ENCODE measurements at places on chromosomes 1 and 21.
A peak's percentile ranks its signal among the peaks of the same experiment; 100 is the strongest.

- DNase-seq = no peak
Observed at GRCh38 chr1:165882168-165882837, 54.9 kb downstream of the UCK2 start.

GRCh38 chr1:29893046-29893723, 656.9 kb downstream of the PTPRU start:
- no peak for DNase-seq

- DNase-seq = no peak
Observed at GRCh38 chr1:22761101-22761500, 50.5 kb downstream of the EPHB2 start.

- DNase-seq = no peak
Observed at GRCh38 chr21:26756491-26757159, 88.6 kb downstream of the ADAMTS1 start.

GRCh38 chr1:29695803-29696202, 459.5 kb downstream of the PTPRU start:
- DNase-seq = no peak

GRCh38 chr1:14755518-14756252, 157.2 kb downstream of the KAZN start:
- peak; percentile 45 for DNase-seq

DNA sequence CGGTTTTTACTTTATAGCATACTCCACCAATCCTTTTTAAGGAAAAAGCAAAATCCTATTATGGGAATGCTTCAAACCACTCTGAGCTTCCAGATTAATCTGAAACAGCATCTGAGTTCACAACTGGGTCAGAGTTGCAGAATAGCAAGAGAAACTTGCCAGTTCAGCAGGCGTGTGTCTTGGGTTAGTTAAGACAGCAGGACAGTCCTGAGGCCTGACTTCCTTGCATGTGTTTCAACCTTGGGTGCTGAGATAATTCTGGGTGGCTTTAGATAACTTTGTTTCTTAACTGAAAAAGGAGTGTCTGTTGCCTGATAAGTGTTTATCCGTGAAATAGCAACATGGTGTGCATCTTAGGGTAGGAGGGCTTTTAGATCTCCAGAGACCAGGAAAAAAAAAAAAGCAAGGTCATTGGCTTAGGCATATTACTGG, 169.2 kb downstream of the DHRS3 start:
- DNase-seq = no peak

- DNase-seq = no peak
Observed at GRCh38 chr1:14365301-14365988, 233.0 kb upstream of the KAZN start.

- no peak for DNase-seq
Observed at GRCh38 chr21:39961251-39961650, 94.0 kb downstream of the PCP4 start.

DNA sequence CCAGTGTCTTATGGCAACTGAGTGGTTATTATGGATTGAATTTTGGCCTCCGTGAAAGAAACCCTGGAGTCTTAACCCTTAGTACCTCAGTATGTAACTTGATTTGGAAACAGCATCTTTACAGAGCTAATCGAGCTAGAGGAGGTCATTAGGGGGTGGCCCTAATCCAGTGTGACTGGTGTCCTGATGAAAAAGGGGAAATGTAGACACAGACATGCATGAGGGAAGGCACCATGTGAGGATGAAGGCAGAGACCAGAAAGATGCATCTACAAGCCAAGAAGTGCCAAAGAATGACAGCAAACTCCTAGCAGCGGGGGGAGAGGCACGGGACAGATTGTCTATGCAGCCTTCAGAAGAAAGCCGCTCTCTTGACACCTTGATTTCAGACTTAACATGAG, 14.7 kb downstream of the DOP1B start:
- DNase-seq = no peak

DNA sequence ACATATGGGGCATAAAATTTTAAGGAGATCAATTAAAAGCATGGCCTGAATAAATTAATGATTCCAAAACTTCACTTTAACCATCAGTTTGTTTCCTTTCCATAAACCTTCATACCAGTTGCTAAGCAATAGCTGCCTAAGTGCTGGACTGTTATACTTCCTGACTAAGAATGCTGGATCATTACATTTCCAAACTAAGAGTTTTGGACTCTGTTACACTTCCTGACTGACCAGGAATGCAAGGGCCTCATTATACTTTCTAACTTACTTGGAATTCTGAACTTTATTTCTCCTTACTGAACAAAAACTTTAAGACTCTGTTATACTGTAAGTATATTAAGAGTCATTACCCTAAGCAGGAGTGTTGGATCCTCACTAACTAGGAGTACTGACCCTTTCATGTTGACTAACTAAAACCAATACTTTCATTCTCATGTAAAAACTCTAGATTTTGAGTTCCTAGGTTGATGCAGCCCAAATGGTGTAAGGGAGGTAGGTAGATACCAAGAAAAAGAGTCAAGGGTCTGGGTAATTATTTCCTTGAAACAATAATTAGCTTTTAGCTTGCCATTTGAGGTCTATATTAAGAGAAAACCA, 118.2 kb downstream of the FAF1 start:
- DNase-seq = peak; percentile 4

GRCh38 chr1:224733027-224733911, 117.2 kb downstream of the CNIH3 start:
- no peak for DNase-seq

- no peak for DNase-seq
Observed at GRCh38 chr1:119253366-119253765, 112.9 kb upstream of the WARS2 start.

DNA sequence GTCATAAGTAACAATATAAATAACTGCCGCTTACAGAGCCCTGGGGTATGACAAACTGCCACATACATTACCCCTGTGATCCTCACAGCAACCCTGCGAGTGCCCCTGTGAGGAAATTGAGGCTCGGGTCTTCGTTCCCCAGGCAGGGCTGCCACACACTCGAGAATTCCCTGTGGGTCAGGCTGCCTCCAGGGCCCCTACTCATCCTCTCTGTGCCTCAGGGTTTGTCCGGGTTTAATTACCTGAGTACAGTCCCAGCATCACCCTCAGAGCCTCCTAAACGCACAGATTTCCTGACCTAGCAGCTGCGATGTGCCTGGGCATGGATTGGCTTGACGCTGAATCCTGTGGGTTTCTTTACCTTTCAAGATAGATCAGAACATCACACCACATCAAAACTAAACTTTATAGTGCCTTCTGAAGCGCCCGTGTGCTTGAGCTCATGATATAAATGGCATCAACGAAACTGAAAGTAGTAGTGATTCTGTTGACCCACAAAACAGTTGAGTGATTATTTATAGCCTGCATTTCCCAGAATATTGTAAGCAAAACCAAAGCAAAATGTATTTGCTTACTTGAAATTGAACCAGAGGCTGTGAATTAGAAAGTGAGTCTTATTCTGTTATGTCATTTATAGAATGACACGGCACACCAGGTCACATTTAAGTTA, 14.0 kb downstream of the SLC37A1 start:
- DNase-seq = no peak

DNA sequence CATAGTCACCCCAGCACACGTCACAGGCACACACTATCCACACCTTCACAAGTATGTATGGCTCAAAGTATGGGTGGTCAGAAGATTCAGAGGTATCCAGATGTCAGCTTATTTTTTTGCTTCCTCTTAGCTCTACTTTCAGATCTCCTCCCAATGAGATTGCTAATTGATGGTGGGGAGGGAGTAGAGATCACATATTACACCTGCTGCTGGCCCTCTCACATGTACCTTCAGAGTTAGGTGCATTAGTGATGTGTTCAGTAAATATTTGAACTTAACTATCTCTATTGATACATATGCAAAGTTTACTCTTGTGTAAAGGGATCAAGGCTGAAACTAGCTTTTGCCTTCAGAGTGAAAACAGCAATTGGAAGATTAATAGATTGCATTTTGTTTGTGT, 262.6 kb downstream of the PCP4 start:
- DNase-seq = no peak

GRCh38 chr1:247386687-247387086, 29.3 kb upstream of the NLRP3 start:
- DNase-seq = no peak

GRCh38 chr1:101188331-101188730, 48.5 kb upstream of the S1PR1 start:
- DNase-seq = no peak

- DNase-seq = no peak
Observed at GRCh38 chr1:11628767-11629166, 25.5 kb downstream of the FBXO2 start.

- no peak for DNase-seq
Observed at GRCh38 chr1:199875856-199876255, 151.7 kb upstream of the NR5A2 start.

DNA sequence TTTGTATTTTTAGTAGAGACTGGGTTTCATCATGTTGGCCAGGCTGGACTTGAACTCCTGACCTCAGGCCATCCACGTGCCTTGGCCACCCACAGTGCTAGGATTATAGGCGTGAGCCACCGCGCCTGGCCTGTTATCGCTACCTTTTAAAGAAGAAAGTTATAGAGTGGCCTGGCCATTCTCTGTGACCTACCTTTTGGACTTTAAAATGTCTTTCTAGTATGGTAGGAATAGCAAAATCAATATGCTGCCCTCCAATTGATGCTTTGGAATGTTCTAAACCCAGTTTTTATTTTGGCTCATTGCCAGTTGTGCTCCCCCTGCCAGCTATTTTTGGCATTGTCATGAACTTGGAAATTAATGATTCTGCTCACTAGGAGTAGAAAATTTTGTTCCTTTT, 19.9 kb downstream of the HIPK1 start:
- DNase-seq = no peak

DNA sequence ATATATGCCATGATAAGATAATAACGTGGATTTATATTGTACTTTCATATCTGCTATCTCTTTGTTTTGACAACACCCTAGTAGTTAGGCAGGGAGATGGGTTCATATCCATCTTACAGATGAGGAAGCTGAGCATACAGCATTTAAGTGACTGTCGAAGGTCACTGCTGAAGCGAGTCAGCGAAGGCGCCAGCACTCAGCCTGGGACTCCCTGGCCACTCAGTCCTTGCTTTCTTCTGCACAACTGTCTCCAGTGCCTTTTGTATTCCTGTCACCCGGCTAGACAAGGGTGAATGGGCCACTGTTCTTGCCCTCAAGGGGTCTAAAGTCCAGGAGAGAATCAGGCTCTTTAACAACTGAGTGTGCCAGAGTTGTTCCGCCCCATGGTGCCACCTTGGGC, 3.1 kb downstream of the ARHGEF10L start:
- DNase-seq = no peak

GRCh38 chr21:30555095-30555494, 6.0 kb downstream of the KRTAP19-7 start:
- DNase-seq = no peak

- no peak for DNase-seq
Observed at GRCh38 chr1:184408580-184408979, 21.8 kb downstream of the C1orf21 start.

DNA sequence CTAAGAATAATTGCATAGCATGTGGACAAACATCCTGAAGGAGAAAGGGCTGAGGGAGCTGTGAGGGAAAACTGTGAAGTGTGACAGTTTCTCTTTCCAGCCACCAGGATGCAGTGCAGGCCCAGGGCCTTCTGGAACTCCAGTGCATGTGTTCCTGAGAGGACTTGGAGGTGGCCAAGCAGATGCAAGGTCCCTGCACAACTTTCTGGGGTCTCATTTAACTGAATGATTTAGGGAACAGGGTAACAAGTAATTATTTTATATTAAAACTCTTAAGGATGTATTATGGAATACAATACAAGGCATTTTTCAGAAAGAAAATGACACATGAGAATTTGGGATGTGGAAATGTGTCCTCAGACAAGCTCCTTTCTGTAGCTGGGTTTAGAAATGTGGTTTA, 61.2 kb upstream of the MCOLN3 start:
- DNase-seq = peak; percentile 40

DNA sequence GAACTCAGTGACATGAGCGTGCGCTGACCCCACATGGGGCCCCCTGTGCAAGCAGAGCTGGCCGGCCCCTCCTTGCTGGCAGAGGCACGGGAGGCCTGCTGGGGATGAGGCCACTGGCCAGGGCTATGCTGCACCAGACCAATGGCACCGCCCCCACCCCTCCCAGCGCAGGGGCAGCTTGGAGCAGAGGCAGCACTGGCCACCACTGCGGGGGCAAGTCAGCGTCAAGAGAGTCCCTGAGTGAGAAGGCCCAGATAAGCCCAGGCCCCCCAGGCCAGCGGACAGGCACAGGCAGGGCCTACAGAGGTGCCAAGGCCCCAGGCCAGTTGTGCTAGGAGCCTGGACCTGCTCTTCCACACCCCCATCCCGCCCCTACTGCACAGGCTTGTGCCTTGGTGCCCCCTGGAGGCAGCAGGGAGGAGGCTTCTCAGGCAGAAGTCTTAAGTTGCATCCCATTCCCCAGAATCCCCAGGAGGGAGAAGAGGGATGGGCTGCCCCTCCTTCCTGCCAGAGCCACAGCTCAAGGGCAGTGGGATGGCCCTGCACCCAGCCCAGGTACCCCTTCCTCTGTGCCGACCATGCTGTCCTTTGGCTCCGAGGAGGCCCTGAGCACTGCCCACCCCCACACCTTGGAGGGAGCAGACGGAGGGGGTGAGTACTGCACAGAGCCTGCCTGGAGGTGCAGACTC, 35.8 kb downstream of the EPHX1 start:
- DNase-seq = no peak

GRCh38 chr21:30209601-30210000, 6.3 kb downstream of the CLDN8 start:
- no peak for DNase-seq

DNA sequence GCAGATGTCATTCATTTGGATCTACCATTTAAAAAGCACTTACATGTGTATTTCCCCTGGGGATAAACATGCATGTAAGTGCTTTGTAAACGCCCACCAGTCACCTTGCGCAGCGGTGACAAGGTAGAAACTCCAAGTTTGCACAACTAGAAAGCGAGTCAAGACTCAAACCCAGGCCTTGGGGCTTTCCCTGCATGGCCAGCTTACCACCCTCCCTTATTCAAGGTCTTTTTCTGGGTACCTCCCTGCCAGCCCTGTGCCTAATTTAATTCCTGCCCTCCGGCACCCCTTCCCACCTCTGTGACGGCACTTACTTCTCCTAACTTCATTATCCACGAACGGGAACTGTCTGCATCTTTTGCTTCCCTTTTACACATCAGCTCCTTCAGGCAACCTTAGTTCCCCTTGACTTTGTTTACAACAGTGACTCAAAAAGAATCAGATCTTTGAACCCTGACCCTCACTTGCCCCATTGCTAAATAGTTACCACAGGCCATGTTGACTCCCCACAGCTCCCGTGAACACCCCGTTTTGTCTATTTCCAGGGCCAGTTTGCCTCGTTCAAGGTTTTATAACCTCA, 138.3 kb upstream of the ETS2 start:
- DNase-seq = no peak

GRCh38 chr1:62687421-62687902, 724 bp downstream of the DOCK7 start:
- no peak for DNase-seq

- no peak for DNase-seq
Observed at GRCh38 chr1:14553711-14554110, 44.8 kb upstream of the KAZN start.

- DNase-seq = peak; percentile 71
Observed at GRCh38 chr1:6601049-6601922, 1.4 kb downstream of the KLHL21 start.

- DNase-seq = no peak
Observed at GRCh38 chr1:41101076-41101475, 79.6 kb upstream of the SLFNL1 start.

Measured in hippocampal formation (tissue), 2 donors.